ENCODE measurements at places on chromosomes 1 and 21.

DNA sequence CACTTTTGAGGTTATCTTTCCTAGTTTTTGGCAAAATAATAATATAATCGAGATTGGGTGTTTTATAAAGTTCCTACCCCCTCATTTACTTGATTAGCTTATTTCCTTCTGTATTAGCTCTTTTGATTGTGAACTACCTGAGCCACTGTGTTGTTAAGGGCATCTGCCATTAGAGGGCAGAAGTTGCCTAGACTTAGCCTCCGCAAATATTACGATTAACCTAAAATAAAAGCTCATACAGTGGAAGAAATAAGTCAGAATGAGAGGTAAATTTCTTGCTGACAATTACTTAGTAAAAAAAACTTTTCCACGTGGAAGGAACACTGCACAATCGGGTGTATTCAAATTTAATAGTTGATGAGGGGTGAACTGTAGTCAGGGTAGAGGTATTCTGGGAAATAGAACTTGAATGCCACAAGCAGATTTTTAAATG lies 2.3 kb downstream of the H3-3A start:
- DNase-seq, result no peak

DNA sequence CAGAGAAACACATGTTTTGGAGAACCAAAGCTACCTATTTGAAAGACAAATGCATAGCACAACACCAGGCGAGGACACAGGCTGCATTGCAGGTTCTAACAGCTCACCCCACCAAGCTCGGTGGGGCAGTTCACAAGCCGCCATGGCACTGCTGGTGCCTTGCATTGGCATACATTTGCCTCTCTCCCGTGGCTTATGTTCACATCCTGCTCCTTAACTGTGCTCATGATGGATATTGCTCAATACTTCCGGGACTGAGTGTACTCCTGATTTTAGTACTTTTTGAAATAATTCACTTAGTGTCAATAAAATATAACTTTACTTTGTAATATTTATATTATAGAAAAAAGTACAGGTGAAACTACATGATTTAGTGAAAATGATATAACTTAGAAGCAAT lies 1187.4 kb upstream of the NCAM2 start:
- no peak for DNase-seq

- DNase-seq, result no peak
Measured at GRCh38 chr1:169295425-169295824, 72.2 kb downstream of the NME7 start.

- DNase-seq, result no peak
Measured at GRCh38 chr1:184533049-184533448, 146.2 kb downstream of the C1orf21 start.

DNA sequence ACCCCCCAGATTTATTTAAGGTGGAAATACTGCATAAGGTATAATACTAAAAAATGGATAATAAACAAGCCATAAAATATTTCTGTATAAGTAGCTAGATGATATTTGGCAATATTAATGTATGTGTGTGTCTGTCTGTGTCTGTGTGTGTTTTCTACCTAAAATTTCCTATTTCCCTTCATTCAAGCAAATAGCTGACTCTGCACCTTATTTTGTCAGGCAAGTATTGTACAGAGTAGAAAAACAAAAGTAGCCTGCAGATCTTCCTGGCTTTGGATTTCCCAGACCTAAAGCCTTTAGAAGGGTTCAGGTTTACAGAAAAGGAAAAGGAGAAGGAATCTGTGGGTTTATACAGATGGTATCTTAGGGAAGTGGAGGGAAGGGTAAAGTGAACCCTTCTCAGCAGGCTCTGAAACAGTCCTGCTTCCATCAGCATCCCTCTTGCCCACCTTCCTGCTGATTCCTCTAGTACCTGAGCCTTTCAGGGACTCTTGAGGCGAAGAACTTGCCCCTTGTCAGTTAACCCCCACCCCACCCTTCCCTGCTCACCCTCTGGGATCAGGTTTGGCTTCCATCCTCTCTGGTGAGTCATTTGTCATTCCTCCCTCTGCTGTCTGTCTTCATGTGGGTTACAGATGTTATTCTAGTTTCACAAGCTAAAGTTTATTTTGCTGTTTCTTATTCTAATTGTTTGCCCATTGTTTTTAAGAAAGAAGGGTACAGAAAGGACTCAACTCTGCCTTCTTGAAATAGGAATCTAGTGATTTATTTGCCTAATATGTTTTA lies 21.7 kb upstream of the RGS16 start:
- no peak for DNase-seq

DNA sequence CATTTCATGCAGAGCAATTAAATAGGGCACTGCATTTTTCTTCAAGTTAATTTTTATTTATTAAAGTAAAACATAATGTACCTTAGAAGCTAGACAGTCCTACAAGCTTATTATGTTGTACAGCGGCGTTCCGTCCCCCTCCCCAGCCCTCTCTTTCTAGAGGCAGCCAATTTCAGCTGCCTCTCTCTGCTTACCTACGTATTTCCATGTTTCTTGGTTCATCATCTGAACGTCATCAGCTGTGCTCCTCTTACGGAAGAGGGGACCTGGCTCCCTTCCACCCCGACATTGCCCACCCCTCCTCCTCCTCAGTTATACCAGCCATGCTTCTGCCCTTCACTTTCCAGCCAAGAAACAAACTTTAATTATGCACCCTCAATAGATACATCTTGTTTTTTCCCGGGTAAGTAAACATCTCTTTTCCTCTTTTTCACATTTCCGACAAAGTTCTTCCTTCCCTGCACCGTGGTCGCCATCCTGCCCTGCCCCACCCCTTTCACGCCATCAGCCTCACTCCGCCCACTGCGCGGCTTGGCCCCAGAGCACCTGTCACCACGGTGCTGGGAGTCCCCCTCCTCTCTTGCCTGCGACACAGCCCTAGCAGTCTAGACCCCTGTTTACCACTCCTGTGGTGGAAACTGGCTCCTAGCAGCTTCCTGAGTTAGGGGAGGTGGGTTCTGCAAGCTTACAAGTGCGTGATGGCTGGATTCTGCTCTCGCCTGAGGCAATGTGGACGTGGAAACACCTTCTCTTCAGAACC lies 57.9 kb downstream of the SLC37A1 start:
- DNase-seq, result peak; percentile 3

DNA sequence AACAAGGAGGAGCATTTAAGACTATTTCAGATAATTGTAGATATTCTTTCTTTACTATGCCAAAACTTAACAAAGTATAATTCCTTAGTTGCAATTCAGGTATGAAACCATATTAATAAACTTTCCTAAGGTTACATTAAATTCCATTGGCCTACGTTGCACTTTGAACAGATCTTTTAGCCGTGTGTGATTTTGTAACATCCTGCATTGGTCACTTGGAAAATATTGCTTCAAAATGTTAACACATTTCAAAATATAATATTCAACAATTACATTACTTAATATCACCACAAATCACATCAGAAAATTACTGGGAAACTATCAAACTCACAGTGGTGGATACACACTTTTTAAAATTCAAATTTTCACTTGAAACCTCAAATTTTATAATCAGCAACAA lies 20.2 kb downstream of the ETS2 start:
- no peak for DNase-seq
